Effector memory CD4-positive, alpha-beta T cell (primary cell): ENCODE measurements at places on chromosomes 1 and 21.

DNA sequence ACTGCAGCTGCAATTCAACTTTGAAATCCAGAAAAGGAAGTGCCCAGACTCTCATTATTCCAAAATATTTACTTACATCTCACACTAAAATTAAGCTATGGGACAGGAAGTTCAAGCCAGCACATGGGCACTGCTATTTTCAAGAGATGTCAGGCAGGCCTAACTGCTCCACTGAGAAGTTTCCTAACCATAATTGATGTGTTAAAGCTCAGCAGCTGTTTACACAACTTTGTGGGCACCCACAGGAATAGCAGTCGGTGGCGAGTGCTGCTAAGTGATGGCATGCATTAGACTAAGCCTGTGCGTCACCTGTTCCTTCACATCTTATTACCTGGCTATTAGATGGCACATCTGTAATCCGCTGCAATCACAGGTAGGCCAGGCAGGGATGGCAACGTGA is 303.3 kb upstream of the DAB1 start:
- DNase-seq = no peak

DNA sequence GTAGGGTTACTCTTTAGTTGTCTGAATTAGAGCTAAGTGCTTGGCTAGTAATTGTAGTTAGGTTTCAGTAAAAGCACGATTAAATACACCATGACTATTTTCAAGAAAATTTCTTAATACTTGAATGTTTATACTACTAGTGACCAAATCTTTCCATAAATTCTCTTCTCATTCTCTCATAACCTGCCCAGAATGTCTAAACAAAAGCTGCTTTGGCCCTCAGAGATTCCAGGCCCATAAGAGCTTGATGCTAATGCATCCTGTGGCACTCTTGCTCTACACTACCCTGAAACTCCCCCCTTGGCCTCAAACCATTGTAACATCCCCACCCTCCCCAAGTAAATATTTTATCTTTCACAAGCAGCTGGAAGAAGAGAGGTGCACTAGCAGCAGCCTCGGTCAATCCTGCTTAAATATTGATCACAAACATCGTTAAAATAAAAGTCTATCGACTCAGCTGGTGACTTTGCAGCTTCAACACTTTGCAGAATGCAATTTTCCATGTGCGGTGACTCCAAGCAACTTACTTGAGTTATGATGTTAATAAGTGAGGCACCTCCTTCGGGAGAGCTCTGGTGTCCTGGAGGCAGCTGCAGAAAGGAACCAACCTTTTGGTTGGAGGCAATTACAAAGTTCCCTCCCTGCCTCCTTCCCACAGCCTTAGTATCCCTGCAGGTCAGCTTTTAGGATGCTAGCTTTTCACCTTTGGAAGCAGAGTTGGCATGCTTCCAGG is 315.6 kb upstream of the PLXNA2 start:
- no peak for DNase-seq

DNA sequence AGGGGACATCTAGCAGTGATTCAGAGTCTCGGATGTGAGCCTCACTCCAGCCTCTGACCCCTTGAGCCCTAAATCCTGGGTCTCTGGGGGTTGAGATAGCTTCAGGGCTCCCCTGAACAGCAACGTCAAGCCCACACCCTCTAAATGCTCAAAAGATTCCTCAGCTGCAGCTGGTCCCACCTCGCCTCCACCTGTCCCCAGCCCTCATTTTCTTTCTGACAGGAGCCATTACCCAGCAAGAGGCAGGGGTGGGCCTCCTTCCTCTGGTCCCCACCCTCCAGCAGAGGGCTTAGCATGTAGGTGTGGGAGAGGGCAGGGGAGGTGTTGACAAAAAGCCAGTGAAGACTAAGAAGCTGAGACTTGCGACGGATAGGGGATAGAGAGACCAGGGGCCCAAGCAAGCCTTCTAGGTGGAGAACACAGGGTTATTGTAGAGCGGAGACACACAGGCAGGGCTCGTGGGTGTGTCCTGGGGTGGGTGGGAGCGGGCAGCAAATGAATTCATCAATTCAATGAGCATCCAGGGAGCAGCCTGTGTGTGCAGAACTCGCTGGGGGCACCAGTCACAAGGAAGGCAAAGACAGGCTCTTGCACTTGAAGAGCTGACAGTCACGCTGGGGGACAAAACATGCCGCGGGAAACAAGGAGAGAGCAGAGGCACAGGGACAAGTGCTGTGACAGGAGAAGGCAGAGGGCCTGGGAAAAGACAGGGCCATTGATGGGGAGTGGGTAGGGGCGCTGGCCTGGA is 48.9 kb upstream of the GOLT1A start:
- DNase-seq = no peak

DNA sequence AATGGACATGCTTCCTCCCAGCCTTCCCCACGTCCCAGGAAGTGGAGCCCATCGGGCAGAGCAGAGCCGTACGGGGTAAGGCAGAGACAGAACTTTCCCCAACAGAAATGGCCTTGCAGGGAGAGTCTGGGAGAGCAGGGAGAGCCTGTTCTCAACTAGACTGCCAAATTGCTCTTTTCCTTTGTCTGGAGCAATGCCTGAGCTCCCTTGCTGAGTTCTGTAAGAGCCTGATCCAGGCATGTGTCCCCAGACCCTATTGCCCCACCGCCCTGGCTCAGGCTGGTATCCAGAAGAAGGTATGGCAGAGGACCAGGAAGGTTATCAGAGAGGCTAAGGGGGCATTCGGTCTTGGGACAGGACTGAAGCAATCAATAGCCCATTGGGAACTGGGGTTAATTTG is 79.9 kb downstream of the TMEM53 start:
- DNase-seq = no peak

DNA sequence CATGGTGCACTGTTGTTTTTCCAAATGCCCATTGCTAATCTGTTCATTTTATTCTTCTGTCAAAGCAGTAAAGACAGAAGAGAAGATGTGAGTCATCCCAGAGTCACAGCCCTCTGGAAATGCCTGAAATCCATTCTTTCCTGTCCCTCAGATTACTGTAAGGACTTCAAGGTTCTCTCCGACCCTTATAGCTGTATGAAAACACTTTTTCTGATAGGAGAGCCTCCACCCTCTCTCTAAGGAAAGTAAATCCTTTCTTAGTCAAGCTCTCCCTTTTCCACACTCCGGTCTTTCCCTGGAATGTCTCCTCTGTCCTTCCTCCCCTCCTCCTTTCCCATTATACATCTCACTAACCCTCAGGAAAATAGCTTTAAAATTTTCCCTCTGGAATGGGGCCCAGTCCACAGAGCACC is 3.5 kb upstream of the PRDX6 start:
- DNase-seq = no peak

DNA sequence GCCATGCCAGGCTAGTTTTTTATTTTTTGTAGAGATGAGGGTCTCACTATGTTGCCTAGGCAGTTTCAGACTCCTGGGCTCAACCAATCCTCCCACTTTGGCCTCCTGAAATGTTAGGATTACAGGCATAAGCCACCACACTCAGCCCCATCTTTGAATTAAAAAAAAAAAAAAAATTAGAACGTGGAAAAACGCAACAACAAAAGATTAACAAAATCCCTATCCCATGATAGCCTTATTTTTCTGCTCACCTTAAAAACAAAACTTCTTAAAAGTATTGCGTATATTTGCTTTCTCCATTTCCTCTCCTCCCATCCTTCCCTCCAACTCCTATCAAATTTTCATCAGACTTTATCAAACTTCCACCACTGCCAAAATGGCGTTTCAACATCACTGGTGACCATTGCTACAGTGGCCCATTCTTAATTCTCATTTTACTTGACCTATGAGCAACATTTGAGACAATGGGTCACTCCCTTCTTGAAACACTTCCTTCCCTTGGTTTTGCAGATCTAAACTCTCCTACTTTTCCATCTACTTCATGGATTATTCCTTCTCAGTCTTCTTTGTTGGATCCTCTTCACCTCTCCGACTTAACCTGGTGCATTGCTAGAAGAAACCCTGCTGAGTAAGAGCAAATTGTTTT is 579 bp upstream of the ZNF684 start:
- DNase-seq = no peak

- no peak for DNase-seq
Measured at GRCh38 chr1:59025898-59026426, 242.1 kb upstream of the JUN start.

GRCh38 chr1:95534985-95535384 is 301.0 kb downstream of the RWDD3 start:
- DNase-seq = no peak

DNA sequence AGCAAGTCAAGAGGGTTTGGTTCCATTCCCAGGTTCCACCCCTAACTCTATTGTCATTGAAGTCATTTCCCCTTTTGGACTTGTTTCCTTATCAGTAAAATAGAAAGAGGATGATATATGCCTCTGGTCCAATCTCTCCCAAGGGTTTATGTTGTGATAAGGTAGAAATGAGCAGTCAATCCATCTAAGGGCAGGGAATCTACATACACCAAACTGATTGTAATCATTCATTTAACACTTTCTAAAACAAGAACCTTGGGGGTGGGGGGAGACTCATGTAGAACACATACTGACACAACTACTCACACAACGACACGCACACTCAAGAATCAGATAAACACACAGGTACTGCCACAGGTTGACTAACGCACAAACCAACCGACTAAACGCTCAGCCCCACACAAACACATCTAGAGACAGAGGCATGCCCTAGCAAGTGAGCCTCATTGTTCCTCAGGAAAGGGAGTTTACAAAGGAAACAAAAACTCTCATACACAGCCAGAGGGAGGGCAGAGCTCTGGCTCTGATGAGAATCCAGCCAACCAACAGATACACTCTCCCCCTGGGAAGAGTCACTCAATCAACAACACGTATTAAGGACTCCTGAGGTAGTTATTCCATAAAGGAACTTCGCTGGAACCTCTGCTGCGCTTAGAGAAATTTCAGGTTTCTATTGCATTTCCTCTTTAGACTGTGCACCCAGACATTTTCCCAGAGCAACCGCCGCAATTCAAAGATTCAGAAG is 1.0 kb downstream of the F11R start:
- DNase-seq = no peak

DNA sequence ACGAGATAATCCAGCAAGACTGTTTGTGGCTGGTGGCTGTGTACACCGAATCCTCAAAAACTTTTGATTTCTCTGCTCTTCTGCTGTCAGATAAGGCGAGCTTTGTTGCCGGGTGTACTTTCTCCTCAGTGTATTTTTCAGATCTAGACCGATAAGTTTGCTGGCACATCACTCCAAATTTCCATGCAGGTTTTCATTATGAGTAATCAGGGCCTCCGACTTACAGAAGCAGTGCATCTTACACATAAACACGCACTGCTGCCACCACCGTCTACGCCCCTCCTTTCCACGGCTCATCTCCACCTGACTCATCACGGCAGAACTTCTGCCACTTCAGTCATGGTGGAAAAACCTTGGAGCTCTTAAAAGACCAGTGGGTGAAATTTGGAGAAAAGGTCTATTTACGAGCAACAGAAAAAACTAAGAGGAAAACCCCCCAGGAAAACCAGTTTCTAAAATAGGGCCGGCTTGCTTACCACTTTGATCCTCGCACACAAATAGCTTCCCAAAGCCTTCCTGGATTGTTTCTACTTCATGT is 7.7 kb downstream of the ZBTB21 start:
- no peak for DNase-seq

- no peak for DNase-seq
Measured at GRCh38 chr1:209839875-209840546, 12.2 kb downstream of the UTP25 start.

DNA sequence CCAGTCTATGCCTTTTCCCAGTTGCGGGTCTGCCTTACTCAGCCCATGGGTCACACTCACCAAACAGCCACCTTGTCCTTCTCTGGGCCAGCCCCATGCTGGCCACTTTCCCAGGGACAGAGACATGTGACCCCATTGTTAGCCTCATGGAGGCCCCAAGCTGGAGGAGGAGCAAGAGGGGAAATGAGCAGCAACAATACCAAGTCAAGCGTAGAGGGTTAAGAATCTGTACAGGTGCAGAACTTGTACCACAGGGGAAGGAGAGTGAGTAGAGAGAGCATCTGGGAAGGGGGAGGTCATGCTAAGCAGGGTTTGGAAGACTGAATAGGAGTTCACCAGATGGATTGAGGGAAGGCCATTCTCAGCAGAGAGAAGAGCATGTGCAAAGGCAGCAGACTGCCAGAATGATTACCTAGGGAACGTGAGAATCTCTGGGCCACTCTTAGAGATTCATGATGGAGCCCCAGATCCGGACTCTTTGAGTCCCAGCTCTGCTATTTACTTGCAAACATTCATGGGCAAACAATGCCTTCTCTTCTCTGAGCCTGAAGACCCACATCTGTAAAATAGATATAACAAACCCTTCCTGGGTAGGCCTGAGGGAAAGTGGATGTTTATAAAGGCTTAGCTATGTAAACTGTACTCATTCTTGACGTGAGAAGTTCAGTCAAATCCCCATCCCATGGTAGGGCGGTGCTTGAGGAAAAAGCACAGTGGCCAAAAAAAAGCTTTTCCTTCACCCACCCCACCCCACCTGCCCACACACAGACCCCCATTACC is 2.8 kb upstream of the SLC2A1 start:
- no peak for DNase-seq

- DNase-seq = no peak
Measured at GRCh38 chr1:183241471-183241870, 55.4 kb downstream of the LAMC2 start.

DNA sequence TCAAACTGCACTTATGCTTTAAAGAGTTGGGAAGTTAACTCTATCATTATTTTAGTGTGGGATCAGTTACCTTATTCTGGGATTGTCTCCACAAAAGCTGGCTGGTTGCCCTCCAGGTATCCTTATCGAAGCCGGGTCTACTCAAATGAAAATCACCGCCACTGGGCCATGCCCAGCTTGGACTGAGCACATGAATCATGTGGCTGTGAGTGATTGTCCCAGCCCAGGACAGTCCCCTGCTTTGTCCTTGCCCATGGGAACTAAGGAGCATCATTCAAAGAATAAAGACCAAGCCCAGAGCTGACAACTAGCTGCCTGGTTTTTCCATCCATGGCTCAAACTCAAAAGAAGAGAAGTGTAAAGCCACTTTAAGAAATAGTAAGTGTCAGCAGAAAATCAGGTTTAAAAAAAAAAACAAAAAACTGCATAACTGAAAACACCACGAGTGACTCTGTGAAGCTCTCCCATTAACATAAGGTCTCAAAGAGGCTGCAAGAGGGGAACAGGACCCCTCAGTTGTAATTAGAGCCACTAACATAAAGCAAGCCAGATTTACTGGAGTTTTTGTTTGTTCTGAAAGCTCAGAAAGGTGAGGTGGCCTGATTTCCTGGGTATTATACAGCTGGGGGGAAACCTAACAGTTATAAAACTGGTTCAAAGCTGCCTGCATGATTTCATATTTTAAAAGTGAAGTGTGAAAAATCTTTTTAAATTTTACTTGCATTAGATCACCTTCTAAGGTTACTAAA is 91.5 kb downstream of the KIF14 start:
- DNase-seq = no peak

GRCh38 chr1:76669624-76670315 is 197.5 kb upstream of the ST6GALNAC5 start:
- DNase-seq = no peak
